ENCODE measurements at places on chromosomes 4 and X.

DNA sequence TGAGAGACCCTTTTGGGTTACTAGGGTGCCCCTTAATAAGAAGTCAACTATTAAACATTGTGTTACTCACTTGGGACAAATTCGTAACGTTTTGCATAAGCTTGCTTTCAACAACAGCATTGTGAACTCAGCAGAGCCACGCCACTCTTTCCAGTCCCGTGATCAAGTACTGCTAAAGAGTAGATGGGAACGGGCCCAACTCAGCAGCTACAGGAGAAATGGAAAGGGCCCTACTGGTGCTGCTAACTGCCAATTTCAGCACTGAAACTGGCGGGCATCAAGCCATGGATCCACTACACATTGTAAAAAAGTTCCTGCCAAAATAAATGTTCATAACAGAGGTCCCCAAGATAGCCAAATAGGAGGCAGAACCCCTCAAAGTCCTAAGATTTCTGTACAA lies 19.0 kb upstream of the DHX15 start:
- no peak for DNase-seq

DNA sequence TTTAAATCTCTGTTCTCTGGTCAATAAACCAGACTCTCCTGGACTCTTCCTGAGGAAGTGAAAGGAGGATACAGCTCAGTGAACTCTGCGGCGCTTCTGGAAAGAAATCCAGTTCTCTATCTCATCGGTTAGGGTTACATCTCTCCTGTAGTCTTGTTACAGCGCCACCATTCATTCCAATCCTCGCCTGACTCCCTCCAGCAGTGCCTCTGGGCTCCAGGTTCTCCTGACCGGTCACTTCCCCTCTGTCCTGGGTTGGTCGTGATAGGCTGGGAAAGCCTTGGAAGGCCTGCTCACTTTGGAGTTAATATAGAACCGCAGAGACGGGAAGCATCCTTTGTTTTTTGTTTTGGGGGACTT lies 97.0 kb upstream of the STOX2 start:
- DNase-seq, result no peak

- no peak for DNase-seq
Measured at GRCh38 chr4:78611215-78611558, 59.6 kb downstream of the ANXA3 start.

GRCh38 chr4:172963498-172964294 lies 204.9 kb upstream of the GALNT7 start:
- DNase-seq, result no peak

- DNase-seq, result peak; percentile 34
Measured at GRCh38 chr4:54961357-54961975, 163.9 kb downstream of the KDR start.

DNA sequence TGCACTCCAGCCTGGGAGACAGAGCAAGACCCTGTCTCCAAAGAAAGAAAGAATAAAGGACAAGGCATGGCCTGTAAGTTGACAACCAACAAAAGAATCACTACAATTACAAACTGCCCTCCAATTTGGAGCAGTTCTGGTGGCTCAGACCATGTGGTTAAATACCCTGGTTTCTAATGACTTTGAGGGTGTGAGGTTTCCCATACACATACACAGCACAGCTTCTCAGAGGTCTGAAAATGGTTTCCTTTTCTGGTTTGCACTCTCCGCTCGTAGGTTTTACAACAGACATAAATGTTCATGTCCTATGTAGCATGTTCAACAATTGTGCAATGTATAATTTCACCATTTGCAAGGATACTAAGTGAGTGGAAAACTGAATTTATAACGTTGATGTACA lies 34.2 kb upstream of the MXRA5 start:
- DNase-seq, result no peak

Measured in K562 (cell line).